Stimulated activated CD4-positive, alpha-beta T cell treated with anti-CD3 and anti-CD28 coated beads, Interleukin-1b, Interleukin-23, amount 100 ng/mL, for 1 hour (primary cell): ENCODE measurements at places on chromosomes 3 and 15.

DNA sequence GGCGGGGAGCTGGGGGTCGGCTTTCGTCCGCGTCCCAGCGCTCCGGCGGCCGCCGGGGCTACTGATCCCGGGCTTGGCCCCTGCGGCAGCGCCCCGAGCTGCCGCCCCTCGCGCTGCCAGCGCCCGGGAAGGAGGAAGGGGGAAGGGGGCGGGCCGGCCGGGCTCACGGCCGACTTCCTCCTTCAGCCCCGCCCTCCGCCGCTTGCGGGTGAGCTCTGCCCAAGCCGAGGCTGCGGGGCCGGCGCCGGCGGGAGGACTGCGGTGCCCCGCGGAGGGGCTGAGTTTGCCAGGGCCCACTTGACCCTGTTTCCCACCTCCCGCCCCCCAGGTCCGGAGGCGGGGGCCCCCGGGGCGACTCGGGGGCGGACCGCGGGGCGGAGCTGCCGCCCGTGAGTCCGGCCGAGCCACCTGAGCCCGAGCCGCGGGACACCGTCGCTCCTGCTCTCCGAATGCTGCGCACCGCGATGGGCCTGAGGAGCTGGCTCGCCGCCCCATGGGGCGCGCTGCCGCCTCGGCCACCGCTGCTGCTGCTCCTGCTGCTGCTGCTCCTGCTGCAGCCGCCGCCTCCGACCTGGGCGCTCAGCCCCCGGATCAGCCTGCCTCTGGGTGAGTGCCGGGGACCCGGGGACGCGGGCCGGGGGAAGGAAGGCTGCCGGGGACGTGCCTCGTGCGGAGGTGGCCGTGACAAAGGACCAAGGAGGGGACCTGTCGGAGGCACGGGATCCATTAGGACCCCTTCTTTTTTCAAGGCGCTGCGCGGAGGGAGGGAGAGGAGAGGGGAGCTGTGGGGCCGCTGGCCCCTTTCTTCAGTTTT, at the start of gene SEMA4B:
SEMA4B (plus strand) TSS at position 201 of the 814 bp plus-strand sequence; CDS start at position 450, 249 bp downstream.
- peak; percentile 49 for DNase-seq

DNA sequence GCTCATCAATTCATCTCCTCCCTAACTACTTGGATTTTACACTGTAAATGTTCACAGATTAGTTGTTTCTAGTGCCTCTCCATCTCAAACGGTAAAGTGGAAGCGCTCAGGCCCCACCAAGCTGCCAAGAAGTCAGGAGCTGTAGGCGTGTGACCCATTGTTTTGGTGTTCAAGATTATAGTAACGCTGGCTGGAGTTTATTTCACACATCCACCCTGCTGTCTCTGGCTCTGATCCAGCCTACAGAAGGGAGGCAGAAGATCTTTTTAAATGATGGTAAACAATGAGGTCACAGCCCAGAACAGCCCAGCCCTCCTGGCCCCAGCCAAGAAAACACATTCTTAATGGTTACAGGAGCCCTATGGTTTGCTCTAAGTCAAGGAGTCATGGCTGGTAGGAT, 25.7 kb upstream of the GALNT15 start:
- DNase-seq: no peak

- DNase-seq: no peak
Measured at GRCh38 chr3:152557302-152557999, 277.5 kb upstream of the P2RY1 start.

- DNase-seq: no peak
Measured at GRCh38 chr15:75229191-75230015, 27.7 kb downstream of the C15orf39 start.

DNA sequence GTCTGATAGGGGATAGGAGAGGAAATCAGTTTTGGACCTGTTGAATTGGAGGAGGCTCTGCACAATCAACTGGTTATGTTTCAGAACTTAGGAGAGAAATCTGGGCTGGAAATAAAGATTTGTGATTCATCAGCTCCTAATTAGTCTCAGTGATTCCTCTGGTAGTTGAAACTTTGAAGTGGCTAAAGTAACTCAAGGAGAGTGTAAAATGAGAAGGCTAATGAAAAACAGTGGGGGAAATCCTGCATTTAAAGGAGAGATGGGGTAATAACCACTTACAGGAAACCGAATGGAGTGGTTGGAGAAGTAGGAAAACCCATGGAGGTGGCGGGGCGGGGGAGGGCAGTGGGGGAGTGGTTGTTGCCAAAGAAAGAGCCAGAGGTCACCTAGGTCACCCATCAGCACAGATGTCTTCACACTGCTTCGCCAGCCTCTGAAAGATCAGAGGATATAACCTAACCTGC, 32.6 kb downstream of the MAP2K5 start:
- DNase-seq: no peak

- DNase-seq: no peak
Measured at GRCh38 chr15:66744610-66745279, 42.7 kb downstream of the SMAD6 start.

DNA sequence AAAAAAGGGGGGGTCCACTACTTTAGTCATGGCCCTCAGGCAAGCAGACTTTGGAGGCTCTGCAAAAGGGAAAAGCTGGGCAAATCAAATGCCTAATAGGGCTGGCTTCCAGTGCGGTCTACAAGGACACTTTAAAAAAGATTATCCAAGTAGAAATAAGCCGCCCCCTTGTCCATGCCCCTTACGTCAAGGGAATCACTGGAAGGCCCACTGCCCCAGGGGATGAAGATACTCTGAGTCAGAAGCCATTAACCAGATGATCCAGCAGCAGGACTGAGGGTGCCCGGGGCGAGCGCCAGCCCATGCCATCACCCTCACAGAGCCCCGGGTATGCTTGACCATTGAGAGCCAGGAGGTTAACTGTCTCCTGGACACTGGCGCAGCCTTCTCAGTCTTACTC, 15.3 kb downstream of the ZMAT3 start:
- no peak for DNase-seq

GRCh38 chr3:115324056-115324455, 177.0 kb upstream of the ZBTB20 start:
- DNase-seq: no peak

DNA sequence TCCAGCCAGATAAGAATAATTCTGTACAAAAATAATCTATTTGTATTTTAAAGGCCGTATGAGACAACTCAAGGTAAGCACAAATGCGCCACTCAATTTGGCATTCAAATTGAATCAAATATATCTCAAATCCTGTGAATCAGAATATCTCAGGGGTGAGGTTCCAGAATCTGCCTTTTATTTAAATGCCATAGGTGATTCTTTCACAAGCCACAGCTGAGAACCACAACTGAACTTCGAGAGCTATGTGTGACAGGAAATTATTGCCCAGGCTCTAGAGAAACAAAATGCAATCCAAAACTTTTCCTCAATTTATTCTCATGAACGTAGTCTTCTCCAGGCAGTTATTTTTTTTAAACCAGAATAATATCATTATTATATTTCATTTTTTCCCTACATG, 11.9 kb downstream of the ATP8B4 start:
- no peak for DNase-seq

DNA sequence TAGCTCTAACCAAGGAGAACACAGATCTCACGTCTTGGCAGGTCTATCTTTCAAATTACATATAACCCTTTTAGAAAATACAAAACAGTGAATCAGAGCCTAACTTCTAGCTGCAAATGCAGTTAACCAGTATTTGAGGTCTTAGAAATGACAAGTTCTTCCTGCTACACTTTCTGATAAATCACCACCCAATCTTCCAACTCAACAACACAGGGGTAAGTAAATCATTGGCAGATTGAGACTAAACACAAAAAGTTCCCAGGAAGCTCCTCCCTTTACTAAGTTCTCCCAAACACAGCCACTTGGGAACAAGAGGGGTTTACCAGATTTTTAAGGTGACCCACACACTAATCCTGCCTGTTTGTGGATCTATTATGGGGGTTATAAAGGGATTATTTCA, at the start of gene A4GNT:
A4GNT (minus strand) TSS at position 152 of the 400 bp plus-strand sequence. CDS start 1,134 bp downstream, outside the sequence.
- DNase-seq: no peak

DNA sequence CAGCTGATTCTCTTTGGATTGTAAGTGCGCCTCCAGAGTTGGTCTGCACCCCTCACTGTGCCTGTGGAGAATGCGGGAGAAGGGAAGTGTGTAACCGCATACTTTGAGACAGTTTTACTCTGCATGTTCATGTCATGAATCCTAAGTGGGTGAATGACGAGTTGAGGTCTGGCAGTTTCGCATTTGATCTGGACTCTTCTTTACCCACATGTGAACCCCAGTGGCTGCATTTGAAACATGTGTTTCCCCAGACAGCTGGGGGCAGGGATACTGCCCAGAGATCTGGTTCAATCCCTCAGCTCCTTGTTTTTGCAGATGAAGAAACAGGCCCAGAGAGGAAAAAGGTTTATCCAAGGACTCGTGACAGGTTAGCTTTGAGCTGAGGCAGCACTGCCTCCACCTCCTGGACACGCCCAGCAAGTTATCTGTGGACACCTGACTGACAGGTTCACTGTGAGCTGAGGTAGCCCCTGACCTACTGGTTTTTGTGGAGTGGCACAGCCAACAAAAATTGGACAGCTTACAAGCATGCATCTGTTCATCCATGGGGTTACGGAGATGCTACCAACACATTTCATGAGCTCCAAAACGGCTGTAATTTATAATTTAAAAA, 207.3 kb downstream of the XXYLT1 start:
- DNase-seq: no peak

DNA sequence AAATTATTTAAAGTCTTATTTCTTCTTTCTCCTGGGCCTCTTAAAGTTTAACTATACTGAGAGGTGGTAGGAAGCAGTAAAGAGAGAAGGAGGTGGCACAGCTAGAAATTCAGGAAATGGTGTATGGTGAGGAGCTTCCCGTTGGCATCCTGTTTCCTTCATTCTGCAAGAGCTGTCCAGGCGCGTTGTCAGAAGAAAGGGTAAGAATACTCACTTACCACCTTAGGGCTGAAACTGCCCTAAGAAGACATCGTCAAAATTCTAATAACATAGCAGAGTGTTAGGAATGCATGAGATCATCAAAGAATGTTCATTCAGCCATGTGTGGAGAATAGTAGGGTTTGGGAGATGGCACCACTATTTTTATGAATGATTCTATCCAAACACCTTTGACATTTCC, 699.6 kb downstream of the MCTP2 start:
- no peak for DNase-seq

- DNase-seq: no peak
Measured at GRCh38 chr3:139636511-139636910, 41.3 kb downstream of the NMNAT3 start.

GRCh38 chr3:157858821-157859220, 247.4 kb downstream of the SHOX2 start:
- no peak for DNase-seq

- no peak for DNase-seq
Measured at GRCh38 chr15:71551566-71551965, 258.8 kb upstream of the NR2E3 start.

- no peak for DNase-seq
Measured at GRCh38 chr3:48285132-48285531, 44.2 kb downstream of the ZNF589 start.

DNA sequence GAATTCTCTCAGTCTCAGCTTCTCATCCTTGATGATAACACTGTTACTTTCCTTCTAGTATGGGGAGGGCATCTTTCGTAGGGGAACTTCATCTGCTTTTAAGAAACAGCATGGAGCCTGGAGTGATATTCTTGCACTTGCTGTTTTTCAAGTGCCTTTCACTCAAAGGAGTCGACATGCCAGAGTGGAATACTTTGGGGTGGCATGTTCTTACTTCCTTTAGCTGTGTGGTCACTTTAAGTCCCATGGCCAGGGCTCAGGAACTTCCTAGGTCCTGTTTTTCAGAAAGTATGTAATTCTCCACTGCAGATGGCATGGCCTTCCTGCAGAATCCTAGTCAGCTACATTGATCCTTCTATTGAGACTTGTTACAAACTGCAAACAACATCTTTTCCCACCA, 28.1 kb upstream of the CDCP1 start:
- DNase-seq: no peak

DNA sequence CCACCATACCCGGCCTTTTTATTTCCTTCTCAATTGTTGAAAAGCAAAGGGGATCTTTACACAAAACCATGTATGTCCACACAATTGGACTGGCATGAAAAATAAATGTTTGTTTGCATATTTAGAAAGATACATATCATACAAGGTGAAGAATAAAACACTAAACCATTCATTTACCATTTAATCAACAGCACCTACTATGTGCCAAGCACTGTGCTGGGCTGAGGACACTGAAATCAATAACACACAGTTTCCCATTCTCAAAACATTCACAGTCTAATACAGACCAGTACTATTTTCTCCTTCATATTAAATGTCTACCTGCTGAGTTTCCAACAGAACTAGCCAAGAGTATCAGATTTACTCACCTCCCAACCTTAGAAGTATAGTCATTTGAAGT, 84.7 kb downstream of the IGF2BP2 start:
- no peak for DNase-seq

DNA sequence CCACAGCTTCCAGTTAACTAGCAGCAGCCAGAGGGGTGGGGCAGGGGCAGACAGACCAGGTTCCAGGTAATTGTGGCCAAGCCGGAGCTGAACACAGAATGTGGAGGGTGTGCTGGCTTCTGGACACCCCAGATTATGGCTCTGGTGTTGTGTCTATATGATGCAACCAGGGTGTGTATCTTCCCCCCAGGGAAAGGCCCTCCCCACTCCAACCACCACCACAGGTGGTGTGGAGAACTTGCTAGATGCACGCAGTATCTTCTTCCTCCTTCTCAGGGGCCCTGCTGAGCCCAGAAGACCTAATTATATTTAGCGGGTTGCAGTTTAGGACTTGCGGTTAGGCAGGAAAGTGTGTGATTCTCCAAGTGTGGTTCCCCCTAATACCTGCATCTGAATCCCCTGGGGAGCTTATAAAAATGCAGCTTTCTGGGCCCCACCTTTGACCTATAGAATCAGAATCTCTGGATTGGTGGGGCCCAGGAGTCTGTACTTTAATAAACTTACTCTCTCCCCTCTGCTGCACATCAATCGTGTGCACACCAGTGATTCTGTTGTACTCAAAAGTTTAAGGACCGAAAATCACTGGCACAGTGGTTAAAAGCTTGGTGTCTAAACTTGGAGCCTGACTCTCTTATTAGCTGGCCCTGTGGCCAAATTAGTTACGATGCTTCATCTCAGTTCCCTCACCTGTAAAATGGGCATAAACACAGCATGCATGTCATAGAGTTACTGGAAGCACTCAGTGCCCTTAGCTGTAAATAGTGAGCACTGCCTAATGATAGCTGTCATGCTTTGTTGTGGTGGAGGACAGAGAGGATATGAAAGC, 379.1 kb upstream of the PROK2 start:
- no peak for DNase-seq

DNA sequence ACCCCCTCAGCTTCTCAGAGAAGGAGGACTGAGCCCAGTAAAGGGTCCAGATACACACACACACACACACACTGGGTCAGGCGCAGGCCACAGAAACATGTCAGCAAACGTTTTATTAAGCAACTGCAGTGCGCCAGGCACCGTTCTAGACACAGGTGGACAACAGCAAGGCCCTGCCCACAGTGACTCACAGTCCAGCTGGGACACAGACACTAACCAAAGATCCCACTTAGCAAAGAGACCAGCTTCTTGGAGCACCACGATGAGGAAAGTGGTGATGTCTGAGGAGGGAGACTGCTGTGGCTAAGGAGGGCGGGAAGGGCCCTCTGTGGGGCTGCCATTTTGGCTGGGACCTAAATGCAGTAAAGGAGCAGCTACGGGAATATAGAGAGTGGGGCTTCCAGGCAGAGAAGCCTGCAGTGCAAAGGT, 2.8 kb upstream of the VILL start:
- no peak for DNase-seq

- DNase-seq: no peak
Measured at GRCh38 chr15:39041979-39042495, 477.4 kb upstream of the RASGRP1 start.

- no peak for DNase-seq
Measured at GRCh38 chr3:133756716-133757694, 10.8 kb downstream of the TF start.

- no peak for DNase-seq
Measured at GRCh38 chr15:44064706-44065105, 130.4 kb downstream of the FRMD5 start.
